ENCODE measurements at places on chromosomes 7 and 10.

GRCh38 chr10:109912335-109913281 is 10.7 kb downstream of the XPNPEP1 start:
- DNase-seq, result no peak

DNA sequence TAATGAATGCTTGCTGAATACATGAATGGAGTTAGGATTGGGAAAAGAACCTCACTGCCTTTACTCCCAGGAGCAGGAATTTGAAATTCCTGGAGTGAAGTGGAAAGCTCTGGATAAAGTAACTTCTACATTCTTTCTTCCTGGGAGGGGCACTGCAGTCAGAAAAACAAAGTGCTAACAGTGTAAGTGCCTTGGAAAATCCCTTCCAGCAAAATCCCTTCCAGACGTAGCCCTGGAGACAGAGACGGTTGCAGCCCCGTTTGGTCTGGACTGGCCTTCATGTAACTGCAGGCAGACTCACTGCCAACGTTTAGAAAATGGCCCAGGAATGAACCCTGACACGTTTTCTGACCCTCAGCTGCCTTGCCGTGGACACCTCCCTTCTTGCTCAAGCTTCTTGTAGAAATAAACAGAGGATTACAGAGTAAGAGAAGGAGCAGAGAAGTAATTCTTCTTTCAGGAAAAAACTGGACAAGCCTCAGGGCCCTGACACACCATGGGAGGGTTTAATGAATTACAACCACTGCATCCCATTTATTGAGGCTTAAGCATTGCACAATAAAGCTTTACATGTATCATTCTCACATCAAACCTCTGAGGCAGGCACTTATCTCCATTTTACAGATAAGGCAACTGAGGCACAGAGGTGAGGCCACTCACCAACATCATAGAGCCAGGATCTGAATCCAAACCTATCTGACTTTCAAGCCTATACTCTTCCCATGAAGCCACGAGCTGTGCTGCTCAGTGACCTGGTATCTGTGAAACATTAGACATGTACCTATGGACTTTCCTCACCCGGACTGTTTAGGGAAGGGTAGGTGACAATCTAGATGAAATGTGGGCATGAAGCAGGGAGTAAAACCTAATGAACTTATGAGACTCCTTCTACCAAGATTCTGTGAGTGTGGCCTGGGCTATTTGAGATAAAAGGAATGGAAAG is 7.8 kb downstream of the ITPRIP start:
- no peak for DNase-seq

DNA sequence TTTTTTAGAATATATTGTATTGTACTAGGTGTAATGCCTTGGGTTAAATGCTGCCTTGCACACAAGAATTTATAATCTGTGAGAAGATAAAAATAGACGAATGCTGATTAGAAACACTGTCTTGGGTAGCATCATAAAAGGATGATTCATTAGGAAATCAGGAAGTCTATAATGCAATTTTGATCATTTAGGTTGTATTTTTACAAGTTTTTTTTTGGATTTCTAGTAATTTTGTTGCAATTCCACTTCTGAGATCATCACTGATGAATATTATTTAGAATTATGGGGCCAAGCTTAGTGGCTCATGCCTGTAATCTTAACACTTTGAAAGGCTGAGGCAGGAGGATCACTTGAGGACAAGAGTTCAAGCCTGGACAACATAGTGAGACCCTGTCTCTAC is 29.6 kb downstream of the WBP1L start:
- no peak for DNase-seq

GRCh38 chr10:89992575-89992974 is 291.2 kb downstream of the KIF20B start:
- no peak for DNase-seq

DNA sequence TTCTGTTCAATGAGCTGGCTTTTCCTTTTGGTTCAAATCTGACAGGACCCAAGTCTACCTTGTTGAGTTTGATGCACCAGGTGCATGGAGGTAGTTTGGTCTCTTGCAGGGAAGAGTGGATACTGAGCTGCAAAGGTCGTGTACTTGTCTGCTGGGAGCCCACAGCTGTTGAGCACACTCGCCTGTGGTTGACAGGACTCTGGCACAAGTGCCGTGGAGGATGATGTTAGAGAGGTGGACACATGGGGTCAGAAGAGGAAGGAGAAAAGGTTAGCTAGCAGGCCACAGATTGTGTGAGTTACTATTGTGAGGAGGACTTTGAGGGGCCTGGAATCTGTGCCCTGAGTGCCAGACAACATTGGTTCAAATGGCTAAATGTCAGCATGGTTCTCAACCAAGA is 197.3 kb downstream of the CREB5 start:
- DNase-seq, result no peak

GRCh38 chr10:79065091-79065551 is 3.6 kb upstream of the ZMIZ1 start:
- no peak for DNase-seq

DNA sequence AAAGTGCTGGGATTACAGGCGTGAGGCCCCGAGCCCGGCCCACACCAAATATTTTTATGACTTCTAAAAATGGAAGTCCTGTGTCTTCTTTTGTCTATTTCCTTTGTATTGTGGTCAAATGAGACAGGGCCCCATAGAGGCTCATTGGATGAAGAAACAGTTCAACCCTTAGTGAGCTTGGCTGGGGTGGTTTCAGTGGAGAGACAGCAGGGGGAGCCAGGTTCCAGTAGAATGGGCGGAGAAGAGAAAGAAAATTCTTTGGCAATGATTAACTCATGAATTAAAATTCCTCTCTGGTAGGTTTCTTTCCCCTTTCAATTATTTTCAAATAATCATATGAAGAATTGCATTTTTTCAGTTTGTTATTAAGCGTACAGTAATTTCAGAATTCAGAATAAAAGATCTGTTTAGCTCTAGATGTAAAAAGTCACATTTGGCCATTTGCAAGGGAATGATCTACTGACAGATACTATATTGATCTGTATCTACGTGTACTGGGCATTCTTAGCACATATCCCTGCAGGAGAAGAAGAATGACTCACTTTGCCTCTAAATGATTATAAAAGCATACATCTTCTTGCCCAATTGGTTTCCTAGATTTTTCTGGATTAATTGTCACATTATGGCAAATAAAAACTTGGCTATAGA is 43.2 kb downstream of the PNLIPRP3 start:
- no peak for DNase-seq

GRCh38 chr10:23613900-23614299 is 175.0 kb downstream of the OTUD1 start:
- no peak for DNase-seq

DNA sequence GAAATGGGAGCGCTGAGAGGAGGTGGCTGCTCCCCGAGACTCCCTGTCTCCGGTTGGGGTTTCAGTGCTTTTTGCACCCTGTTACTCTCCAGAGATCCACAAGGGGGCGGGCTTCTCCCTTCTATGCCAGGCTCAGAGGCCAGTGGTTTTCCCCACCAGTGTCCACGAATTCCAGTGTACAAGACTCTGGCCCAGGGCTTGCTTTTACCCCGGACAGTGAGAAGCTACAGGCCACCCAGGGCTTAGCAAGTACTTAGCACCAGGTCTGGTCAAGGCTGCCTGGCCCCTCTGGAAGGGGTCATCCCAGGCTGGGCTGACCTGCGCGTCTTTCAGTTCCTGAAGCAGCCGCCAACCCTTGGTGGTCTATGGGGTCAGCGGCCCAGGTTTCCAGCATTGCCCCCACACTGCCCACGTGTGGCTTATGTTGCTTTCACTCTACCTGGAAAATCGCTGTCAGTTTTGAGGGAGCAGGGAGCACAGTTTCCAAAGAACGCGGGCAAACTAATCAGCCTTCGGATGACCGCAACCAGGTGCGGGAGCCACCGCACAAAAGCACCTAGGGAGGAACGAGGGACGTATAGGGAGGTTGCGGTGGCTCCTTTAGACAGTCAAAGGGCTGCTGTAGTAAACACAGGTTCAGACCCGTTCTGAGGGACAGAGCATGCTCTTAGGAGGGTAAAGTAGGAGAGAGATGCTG is 6.8 kb downstream of the CYP26A1 start:
- DNase-seq, result peak; percentile 39

DNA sequence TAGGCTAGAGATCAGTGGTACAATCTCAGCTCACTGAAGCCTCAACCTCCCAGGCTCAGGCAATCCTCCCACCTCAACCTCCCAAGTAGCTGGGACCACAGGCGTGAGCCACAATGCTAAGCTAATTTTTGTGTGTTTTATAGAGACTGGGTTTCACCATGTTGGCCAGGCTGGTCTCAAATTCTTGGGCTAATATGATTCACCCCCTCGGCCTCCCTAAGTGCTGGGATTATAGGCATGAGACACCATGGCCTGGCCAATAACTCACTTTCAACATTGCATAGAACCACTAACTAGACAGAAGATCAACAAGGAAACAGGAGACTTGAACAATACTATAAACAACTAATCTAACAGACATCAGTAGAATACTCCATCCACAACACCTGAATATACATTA is 191.7 kb downstream of the LRRN3 start:
- DNase-seq, result no peak

DNA sequence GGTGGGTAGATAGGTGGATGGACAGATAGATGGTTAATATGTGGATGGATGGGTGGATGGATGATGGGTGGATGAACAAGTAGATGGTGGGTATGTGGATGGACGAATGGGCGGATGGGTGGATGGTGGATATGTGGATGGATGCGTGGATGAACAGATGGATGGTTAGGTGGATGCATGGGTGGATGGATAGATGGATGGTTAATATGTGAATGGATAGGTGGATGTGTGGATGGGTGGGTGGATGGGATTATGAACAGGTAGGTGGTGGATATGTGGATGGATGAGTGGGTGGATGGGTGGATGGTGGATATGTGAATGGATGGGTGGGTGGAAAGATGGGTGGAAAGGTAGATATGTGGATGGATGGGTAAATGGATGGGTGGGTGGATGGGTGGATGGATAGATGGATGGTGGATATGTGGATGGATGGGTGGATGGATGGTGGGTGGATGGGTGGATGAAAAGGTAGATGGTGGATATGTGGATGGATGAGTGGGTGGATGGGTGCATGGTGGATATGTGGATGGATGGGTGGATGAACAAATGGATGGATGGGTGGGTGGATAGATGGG is 14.8 kb downstream of the KNDC1 start:
- no peak for DNase-seq

DNA sequence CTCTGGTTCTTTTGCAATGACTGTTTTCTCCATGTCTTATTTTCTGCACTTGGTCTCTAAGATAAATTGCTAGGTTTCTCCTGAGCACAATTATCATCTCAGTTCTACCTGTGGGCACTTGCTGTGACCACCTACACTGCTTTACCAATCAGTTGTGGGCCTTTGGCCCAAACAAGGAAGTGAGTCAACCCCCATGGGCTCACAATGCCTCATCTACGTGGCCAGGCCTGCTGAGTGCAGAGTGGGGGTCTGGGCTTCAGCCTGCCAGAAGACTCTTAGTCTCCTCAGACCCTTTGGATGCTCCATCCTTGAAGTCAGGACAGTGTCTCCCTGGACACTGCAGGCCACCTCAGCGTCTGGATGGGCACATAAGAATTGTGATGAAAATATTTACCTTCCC is 20.3 kb downstream of the SCART1 start:
- no peak for DNase-seq

GRCh38 chr7:134943785-134944400 is 42.4 kb upstream of the AGBL3 start:
- DNase-seq, result no peak
